ENCODE measurements at places on chromosomes 13 and 19.

- DNase-seq: peak; percentile 83
These were observed at the start of gene ZNF260 for GRCh38 chr19:36528194-36528920. Gene ZNF260, minus strand, starts transcription at chr19:36528271. Its CDS starts 13,033 bp downstream, at chr19:36515238.

- DNase-seq: no peak
These were observed 622.4 kb downstream of the DCT start for GRCh38 chr13:93857126-93857525.

DNA sequence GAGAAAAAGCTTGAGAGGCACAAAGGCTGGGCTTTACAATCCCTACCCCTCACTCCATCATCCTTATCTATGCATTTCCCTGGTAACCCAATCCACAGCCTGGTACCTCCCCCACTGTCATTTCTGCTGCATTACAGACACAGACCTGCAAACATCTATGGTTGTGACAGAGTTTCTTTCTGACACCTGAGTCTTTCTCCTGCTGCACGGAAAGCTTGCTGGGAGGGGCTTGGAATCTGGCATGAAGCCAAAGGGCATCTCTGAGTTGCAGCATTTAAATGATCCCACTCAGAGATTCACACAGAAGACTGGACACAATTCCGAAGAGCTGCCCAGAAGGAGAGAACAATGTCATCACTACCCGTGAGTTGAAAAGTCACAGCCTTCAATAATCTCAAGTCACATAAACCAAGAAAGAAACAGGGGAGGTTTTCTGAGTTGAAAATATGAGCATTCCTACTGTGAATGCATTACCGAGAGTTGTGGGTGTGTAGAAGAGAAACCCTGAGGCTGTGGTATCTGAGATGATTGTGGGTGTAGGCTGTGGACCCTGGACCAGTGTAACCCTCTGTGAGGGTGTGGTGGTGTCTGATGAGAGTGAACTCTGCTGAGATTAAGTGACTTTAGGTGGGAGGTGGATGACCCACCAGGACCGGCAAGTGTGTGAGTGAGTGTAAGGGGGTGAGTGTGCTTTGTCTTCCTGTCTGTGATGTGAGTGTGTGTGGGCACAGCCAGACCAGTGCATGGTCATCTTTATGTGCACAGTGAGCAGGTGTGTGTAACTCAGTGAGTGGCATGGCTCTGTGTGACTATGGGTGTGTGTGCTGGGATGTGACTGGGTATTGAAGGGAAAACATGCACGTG lies at the start of gene LGALS14:
Gene LGALS14 (plus strand): TSS at position 301 of the 864 bp plus-strand sequence. CDS start 48 bp downstream, at position 349.
- no peak for DNase-seq

DNA sequence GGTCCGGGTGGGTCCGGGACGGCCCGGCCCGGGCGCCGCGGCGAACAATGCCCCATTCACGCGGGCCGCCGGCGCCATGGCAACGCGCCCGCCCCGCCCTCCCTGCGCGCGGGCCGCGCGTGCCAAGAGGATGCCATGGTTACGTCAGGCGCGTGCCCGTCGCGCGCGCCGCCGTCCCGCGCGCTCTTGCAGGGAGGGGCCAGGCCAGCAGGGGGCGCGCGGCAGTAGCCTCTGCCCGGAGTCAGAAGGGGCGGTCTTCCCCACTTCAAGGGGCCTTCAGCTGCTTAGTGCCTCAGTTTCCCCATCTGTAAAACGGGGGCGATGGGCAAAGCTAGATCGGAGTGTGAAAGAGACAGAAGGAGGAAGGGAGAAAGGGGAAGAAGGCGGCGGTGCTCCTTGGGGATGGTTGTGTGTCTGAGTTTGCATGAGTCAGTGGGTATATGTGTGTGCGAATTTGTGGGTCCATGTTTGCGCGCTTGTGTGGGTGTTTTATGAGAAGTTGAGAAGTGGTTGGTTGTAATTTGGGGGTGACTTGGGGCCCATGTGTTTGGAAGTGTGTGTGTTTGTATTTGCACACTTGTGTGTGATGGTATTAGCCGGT lies 11.6 kb upstream of the NFIX start:
- peak; percentile 72 for DNase-seq

DNA sequence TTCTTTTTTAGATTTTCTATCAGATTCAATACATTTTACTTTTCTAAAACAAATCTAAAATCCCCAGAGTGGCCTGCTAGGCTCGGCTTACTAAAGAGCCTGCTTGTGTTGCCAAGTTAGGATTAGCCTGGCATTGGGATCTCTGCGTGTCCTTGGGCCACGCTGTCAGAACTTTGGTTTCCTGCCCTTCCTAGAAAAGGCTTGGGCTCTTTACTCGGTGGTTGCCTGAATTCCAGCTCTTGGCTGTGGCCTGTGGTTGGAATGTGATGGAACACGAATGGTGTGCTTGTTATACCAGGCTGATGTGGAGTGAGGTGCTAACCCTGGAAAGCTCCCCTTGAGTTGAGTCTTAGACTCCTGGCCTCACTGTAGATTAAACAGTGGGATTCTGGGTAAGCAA lies 8.5 kb downstream of the SPATA13 start:
- no peak for DNase-seq

DNA sequence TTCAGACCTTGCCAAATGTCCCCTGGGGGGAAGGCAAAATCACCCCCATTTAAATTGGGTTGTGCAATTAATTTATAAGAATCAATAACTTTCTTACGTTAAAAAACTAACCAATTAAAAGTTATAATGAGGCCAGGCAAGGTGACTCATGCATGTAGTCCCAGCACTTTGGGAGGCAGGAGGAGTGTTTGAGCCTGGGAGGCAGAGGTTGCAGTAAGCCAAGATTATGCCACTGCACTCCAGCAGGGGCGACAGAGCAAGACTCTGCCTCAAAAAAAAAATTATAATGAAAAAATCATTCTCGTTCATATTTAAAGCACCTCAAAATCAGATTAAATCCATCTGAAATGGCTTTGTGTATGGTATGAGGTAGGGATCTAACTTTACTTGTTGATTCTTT lies 18.4 kb upstream of the SIGLEC14 start:
- DNase-seq: no peak

GRCh38 chr19:18274781-18275356 lies 617 bp upstream of the IQCN start:
- peak; percentile 74 for DNase-seq

DNA sequence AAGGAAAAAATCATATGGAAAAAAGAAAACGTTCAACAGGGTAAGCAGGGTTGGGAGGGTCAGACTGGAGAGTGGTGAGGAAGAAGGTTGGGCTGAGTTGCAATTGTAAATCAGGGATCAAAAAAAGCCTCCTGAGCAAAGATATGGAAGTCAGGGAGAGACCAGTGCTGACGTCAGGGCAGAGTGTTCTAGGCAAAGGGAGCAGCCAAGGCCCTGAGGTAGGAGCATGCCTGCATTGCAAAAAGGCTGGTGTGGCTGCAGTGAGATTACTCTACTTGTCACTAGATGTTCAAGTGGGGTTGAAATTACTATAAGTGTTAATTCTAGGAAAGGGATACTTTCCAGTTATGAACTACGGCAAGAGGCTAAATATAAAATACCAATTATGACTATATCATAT lies 562.0 kb downstream of the MYO16 start:
- no peak for DNase-seq

GRCh38 chr19:19081642-19082151 lies 17.9 kb downstream of the SLC25A42 start:
- DNase-seq: no peak

All from stimulated activated naive CD4-positive, alpha-beta T cell (primary cell).